Stimulated activated CD4-positive, alpha-beta T cell treated with anti-CD3 and anti-CD28 coated beads, Interleukin-15, amount 100 ng/mL, for 1 hour (primary cell): ENCODE measurements at places on chromosomes 2 and 18.

DNA sequence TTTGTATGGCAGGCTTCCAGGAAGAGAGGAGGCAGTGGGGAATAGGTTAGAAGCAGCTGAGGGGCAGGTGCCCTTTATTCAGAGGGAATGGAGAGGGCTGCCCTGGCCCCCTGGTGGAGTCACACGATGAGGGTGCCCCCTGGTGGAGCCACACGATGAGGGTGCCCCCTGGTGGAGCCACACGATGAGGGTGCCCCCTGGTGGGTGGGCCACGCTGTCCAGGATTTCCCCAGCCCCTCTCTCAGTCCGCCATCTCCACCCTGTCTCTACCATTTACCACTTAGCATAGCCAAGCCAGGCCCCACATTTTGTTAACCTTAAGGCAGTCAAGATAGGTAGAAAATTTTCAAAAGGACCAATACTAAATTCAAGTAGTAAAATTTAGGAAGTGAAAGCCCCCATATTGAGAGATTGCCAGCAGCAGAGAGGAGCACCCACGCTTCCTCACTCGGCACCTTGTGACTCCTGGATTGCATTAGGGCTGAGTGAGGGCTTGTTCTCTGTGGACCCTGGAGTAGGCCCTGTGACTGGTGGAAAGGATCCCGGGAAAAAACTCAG, 10.4 kb upstream of the FAM228A start:
- no peak for DNase-seq

DNA sequence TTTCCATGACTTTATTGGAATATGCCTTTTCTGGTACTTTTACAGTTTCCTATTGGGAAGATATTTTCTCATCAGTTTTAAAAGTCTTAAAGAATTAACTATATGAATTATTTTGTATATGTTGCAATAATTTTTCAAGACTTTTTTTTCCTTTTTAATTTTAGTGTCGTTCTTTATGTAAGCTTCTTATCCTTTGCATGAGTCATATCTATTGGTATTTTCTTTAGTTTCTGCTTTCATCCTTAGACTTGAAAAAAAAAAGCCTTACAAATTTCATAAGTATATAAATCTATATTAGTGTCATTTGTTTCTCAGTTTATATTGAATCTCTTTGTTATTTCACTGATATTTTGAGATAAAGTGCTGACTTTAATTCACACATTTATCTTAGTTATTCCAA, 94.9 kb downstream of the DSEL start:
- DNase-seq: no peak

GRCh38 chr2:38010995-38011394, 65.0 kb downstream of the CYP1B1 start:
- no peak for DNase-seq

DNA sequence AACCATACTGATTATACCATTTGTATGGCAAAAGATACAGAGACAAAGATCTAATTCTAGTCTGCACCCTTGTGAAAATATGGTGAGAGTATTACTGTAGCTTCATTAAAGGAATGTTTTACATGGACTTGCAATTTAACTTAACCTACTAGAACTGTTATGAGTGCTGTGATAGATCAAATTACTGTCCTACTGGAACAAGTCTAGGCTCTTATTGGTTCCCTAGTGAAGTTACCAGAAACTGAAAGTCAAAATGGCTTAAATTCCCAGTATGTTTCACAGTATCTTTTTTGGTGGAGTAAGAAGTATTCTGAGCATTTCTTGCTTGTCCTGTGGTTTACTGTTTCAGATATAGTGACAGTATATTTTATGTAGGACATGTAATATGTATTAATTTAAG, 3.8 kb upstream of the TBR1 start:
- DNase-seq: no peak

DNA sequence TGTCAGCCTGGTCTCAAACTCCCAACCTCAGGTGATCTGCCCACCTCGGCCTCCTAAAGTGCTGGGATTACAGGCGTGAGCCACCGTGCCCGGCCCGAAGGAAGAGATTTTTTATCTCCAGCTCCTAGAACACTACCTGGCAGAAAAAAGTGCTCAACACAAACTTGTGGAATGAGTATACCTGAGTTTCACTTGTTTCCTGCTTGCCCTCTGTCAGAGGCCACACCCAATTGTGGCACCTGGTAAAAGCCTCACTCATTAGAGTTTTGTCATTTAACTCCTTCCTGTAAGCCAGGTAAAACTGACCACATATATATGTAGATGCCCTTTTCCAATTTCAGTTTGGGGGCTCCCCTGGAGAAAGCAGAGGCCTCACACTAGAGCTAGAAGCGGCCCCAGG, 42.2 kb upstream of the RTN4 start:
- DNase-seq: no peak

DNA sequence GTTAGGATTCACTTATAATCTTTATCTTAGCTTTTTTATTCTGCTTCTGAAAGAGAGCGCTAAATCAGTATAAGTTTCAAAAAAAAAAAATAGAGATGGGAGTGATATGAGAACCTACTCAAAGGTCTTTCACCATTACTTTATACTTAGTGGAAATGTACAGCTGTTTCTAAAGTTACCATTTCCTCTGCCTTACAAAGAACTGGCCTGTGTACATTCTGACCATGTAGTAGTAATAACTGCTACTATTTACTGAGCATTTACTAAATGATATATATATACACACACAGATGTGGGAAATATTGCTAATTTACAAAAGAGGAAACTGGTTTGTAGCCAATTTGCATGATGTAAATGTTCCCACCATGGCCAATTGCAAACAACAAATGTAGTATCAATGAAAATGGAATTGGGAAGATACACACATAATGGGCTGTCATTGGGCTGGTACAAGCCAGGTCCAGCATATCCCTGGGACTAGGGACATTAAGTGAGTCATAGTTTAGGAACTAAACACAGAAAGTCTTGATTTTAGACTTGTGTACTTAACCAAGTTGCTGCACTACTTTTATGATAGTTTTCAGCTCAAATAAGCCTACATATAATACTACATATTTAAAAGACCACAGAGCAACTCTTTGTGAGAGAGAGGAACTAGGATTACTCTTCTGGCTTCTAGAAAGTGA, 67.1 kb downstream of the DYNC1I2 start:
- no peak for DNase-seq

DNA sequence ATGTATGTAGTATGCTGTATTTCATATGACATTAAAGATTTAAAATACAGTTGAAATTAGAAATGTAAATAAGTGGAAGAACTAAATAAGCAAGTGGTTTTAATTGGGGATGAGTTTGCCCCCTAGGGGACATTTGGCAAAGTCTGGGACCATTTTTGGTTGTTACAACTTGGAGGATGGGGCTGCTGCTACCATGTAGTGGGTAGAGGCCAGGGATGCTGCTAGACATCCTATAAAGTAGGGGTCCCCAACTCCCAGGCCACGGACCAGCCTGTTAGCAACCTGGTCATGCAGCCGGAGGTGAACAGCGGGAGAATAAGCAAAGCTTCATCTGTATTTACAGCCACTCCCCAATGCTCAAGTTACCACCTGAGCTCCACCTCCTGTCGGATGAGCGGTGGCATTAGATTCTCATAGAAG, 27.9 kb upstream of the ASNSD1 start:
- DNase-seq: no peak

- no peak for DNase-seq
Observed at GRCh38 chr18:79229431-79229830, 160.2 kb downstream of the ATP9B start.

DNA sequence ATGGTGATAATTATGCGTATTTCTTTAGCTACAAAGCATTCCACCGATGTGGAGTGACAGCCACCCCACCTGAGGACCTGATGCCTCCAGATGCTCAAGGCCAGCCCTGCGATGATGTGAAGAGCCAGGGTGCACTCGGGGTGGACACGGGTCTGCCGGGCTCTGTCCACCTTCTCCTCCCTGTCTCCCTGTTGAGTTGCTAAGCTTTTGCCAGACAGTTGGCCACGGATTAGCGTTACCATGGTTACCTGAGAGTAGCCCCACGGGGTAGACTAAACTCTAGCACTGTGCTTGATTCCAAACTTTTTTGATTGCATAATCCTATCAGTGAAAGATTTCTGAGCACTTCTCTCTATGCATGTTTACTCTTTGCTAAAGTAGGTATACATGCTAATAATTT, 86.2 kb downstream of the SMIM21 start:
- DNase-seq: no peak

GRCh38 chr18:13264091-13265007, 45.8 kb downstream of the LDLRAD4 start:
- no peak for DNase-seq
